ENCODE measurements at places on chromosomes 7 and 10.

- no peak for DNase-seq
These were observed 434.7 kb downstream of the TNS3 start for GRCh38 chr7:47147213-47147631.

GRCh38 chr7:76220185-76221057 is 18.7 kb downstream of the SRRM3 start:
- peak; percentile 63 for DNase-seq

DNA sequence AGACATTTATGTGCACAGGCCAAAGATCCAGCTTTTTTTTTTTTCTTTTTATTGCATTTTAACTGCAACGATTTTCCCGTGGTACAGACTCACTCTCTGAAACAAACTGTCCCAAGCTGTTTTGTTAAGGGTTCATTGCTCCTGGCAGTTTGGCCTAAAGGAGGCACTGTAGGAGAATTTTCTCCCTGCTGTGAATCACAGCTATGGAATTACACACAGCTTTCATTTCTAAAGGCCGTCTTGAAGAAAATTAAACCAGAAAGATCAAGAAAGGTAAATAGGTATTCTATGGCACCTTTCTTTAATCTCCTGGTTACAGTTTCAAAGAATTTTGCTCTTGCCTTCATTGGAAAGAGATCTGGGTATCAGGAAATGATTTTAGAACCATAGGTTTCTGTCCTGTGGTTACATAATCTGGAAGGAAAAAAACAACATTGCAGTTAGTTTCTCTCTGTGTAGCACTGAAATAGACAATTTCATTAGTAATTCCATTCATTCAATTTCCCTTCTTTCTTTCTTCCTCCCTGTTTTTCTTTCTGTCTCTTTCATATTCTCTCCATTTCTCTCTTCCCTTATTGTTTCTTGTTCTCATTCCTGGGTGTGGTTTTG is 51.2 kb downstream of the PDK4 start:
- DNase-seq, result peak; percentile 81

- DNase-seq, result no peak
These were observed 28.2 kb upstream of the MPP7 start for GRCh38 chr10:28331066-28331465.

DNA sequence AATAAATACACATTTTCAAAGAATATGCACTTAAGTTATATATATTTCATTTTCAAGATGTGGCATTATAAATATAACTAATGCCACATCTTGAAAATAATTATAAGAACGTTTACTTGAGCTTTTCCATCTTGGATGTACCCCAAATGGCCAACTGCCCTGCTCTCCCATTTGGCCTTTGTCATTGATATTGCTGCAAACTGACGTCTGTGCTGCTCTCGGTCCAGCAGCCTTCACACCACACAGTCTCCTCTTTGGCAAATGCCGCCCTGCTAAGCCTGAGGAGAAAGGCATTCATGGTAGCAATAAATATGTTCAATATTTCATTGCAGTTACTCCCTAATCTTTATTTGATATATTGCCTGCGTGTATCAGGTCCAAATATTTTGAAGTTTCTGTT is 384.6 kb upstream of the ADARB2 start:
- peak; percentile 35 for DNase-seq

- DNase-seq, result no peak
These were observed 205.3 kb downstream of the ARHGAP21 start for GRCh38 chr10:24518411-24518810.

DNA sequence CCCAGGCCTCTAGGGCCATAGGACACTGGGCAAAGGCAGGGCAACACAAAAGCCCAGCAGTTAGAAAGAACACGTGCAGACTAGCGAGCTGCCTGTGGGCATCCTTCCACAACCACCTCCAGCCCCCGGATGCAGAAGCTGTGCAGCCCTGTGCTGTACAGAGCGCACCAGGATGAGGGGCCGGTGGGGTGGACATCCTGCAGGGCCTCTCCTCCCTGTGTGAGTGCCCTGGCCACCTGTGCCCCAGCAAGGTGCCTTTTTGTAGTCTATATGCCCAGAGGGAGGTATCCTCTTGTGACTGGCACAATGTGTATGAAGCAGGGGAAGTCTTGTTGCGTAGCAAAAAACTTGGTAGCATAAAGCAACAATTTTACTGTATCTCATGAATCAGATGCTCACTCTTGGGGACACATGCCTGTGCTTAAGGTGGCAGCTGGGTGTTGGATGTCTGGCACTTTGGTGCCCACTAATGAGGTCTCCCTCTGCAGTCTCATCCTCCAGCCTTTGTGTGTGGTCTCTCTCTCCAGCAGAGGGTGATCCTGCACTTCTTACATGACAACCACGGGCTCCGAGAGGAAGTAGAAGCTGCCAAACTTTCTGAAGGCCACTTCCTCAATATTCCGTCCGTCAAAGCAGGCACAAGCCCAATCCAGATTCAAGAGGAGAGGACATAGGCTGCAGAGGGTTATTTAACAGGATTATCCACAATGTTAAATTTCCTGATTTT is 8.7 kb downstream of the NCAPG2 start:
- DNase-seq, result peak; percentile 76

DNA sequence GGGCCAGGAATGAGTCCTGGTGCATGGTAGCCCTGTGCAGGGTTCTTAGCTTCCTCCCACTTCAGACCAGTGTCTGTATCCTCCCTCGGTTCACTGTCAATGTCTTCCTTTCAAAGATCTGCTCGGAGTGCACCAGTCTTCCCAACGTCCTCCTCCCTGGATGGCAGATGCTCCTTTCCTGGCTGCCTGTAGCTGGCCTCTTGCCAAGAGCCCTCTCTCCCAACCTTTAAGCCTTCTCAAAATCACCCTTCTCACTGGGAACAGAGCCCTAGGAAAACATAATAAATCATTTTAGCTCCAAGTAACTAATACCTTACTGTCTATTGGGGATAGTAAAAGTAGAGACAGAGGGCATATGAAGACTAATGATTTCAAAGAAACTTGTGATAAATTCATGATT is 490.6 kb downstream of the CCSER2 start:
- DNase-seq, result no peak

GRCh38 chr7:620885-621284 is 101.2 kb upstream of the PDGFA start:
- no peak for DNase-seq

- peak; percentile 89 for DNase-seq
These were observed at the start of gene SFRP4 for GRCh38 chr7:37916673-37917660. Gene SFRP4 (minus strand): TSS chr7:37916817. CDS start chr7:37916537, 280 bp downstream.

DNA sequence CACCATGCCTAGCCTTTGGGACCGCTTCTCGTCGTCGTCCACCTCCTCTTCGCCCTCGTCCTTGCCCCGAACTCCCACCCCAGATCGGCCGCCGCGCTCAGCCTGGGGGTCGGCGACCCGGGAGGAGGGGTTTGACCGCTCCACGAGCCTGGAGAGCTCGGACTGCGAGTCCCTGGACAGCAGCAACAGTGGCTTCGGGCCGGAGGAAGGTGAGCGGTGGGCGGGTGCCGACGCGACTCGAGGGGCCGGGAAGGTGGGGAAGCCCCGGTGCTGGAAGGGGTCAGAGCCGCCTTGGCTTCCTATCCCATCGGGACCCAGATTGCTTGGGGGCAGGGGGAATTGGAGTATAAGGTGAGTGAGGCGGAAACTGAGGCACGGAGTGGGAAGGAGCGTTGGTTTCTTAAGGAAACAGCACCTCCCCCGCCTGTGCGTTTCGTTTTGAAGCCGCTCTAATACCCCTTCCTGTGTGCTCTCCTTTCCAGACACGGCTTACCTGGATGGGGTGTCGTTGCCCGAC is 547 bp downstream of the DDIT4 start:
- DNase-seq, result no peak

GRCh38 chr7:86978808-86979506 is 80.5 kb downstream of the ELAPOR2 start:
- DNase-seq, result no peak

- DNase-seq, result no peak
These were observed 72.4 kb downstream of the LMBR1 start for GRCh38 chr7:156820445-156821063.

GRCh38 chr7:96598421-96598820 is 111.2 kb downstream of the SEM1 start:
- DNase-seq, result no peak

DNA sequence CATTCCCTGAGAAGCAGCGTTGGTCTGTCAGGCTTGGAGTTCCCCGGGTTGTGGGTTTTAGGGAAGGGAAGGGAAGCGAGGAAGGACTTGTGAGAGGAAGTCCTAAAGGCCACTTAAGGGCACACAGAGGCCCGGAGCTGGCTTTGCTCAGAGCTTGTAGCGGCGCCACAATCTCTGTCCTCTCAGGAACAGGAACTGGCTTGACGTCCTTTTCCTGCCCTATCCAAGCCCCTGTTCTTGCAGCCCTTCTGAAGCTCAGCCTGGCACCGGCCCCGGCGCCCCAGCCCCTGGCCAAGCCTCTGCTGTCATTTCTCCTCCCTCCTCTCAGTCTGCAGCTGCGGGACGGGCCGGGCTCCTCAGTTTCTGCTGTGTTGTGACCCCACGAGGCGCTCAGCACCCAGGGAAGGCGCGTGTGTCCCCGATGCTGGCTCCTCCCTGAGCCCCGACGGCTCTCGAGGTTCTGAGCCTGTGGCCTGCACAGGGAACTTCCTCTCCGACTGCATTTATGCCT is at the start of gene GIMAP8:
Gene GIMAP8 (plus strand): TSS at position 140 of the 511 bp plus-strand sequence. CDS start 16,069 bp downstream, outside the sequence.
- no peak for DNase-seq

- no peak for DNase-seq
These were observed 32.7 kb downstream of the STK17A start for GRCh38 chr7:43615558-43616145.

GRCh38 chr7:152467225-152467624 is 31.4 kb upstream of the KMT2C start:
- no peak for DNase-seq

DNA sequence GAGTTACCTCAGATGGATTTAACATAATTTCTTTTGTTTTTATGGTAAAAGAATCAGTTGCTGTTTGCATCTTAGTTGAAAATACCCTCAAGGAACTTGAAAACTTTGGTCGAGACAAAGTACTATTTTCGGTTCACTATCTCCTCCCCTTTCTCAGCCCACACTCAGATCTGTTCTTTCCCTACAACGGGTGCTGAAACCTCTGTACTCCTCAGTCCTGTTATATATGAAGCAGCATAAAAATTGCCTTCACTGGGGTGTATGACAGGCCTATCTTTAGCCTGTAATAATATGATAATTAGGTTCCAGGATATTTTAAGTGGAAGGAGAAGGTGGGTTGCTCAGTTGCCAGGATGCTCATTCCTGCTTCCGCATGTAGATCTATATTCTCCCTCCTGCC is 105.2 kb upstream of the NOBOX start:
- DNase-seq, result no peak

DNA sequence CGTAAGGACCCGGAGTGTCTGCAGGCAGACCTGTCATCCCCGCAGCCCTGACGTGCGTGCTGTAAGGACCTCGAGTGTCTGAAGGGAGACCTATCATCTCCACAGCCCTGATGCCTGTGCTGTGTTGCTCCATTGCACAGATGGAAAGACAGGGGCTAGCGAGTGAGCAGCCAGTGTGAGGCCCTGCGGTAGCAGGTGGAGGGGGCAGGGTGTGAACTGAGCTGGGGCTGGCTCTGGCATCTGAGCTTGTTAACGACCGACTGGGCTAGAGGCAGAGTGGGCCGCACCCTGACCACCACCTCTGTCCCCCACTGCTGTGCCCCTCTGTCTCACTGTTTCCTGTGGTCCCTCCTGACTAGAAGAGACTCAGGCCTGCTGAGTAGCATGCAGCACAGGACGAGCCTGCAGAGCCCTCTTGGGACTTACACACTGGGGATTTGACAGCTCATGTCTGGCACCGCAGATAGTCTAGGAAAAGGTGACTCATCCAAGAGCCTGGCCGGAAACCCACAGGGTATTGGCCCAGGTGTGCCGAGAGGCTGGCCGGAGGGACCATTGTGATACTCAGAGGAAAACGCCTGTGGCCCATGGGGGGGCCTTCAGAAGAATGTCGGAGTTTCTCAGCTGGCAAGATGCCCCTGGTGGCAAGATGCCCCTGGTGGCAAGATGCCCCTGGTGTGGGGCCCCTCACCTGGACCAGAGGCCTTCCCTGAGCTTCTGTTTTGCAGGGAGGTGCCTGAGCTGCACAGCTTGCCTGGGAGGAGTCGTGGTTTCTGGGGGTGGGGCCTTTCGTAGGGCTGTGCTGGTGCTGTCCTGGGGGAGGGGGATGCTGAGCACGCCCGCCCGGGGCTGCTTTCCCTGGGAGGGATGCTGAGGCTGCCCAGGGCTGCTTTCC is 34.3 kb downstream of the INPP5A start:
- peak; percentile 89 for DNase-seq

DNA sequence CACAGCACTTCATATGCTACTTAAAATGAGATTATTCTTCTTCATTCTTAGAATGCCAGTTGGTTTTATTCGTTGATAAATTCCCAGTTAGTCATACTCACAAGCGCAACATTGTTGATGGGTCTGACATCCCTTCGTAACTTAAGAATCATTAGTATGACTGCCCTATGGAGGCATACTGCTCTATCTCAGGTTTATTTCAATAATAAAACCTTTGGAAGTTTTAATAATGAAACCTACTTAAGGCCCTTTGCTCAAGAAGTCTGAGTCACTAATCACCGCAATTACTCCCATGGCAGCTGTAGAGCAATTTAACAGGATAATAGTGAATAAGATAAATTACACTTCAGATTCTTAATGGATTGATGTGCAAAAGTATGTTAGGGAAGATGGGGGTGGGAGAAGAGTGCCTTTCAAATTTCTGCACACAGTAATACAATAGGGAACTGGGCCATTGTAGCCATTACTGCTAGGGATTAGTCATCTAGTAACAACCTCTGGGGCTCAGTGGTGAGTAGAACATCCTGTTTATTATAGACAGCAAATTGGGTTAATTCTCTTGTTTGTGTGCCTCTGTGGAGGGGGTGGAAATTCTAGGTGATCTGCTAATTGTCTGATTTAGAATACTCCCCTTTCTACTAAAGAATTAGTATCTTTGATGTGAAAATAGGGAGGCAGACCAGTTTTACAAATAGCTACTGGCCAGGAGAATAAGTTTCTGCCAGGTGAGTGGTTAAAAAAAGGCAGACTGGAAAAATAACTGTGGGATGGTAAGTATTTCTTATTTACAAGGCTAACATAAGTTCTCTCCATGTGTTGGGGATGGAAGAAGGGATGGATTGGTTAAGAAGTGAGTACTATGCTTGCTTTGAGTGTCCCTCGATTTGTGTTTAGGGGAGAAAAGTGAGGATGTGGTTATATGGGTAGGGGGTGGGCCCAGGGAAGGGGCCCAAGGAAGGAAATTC is 74.5 kb upstream of the VKORC1L1 start:
- DNase-seq, result peak; percentile 78

- DNase-seq, result no peak
These were observed 24.3 kb downstream of the SUN3 start for GRCh38 chr7:48004638-48005037.

GRCh38 chr7:3338161-3338560 is 37.1 kb downstream of the SDK1 start:
- peak; percentile 50 for DNase-seq

GRCh38 chr7:1290026-1290678 is 57.5 kb downstream of the UNCX start:
- DNase-seq, result peak; percentile 52

- no peak for DNase-seq
These were observed 131.7 kb downstream of the SLC16A9 start for GRCh38 chr10:59577984-59578383.

DNA sequence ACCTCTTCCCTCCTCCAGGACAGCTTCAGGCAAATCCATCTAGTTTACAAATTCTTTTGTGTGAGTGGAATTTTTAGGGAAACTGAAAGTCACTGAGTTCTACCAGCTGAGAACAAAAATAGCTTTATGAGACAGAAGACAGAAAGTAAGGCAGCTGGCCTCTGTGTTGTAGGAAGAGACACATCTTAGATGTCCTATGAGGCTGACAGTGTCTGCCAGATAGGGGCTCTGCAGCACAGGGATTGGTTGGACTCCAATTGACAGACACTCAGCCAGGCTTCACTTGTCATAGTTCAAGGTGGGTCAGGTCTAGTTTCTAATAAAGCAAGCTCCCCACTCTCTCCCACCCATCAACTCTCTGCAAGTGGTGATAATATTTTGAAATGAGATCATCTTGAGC is 574.9 kb downstream of the CCSER2 start:
- no peak for DNase-seq

Data from astrocyte of the hippocampus (primary cell).